ENCODE measurements at places on chromosomes 6 and 20.

DNA sequence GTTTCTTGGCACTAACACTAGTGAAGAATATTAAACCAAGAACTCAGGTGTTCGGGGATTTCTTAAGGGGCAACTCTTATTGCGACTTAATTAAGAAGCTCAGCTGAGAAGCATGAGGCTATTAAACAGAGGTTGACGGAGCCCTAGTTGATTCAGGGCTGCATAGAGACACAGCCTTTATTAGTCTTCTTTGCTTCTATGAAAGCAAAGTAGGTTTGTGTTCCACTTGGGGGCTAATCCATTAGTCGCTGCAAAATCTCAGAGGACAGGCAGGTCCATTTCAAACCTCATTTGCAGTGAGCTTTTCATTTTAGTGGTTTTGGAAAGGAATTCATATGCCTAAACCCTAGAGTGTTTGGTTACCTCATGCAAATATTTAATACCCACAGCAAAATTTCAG lies 506.6 kb upstream of the SULF2 start:
- no peak for DNase-seq
- H3K4me3 ChIP-seq: no peak overlapping the region
- H3K36me3 ChIP-seq: no peaks in the 10 kb centered on the region
- no peaks in the 10 kb centered on the region for H3K27me3 ChIP-seq
- peaks cover 21% of the 10 kb centered on the region for H3K4me1 ChIP-seq

GRCh38 chr6:3636060-3636459 lies 115.5 kb downstream of the PXDC1 start:
- no peaks in the 10 kb centered on the region for H3K4me1 ChIP-seq
- H3K27ac ChIP-seq: no peak overlapping the region
- H3K4me3 ChIP-seq: no peak overlapping the region
- no peaks in the 10 kb centered on the region for H3K36me3 ChIP-seq
- H3K27me3 ChIP-seq: no peaks in the 10 kb centered on the region

DNA sequence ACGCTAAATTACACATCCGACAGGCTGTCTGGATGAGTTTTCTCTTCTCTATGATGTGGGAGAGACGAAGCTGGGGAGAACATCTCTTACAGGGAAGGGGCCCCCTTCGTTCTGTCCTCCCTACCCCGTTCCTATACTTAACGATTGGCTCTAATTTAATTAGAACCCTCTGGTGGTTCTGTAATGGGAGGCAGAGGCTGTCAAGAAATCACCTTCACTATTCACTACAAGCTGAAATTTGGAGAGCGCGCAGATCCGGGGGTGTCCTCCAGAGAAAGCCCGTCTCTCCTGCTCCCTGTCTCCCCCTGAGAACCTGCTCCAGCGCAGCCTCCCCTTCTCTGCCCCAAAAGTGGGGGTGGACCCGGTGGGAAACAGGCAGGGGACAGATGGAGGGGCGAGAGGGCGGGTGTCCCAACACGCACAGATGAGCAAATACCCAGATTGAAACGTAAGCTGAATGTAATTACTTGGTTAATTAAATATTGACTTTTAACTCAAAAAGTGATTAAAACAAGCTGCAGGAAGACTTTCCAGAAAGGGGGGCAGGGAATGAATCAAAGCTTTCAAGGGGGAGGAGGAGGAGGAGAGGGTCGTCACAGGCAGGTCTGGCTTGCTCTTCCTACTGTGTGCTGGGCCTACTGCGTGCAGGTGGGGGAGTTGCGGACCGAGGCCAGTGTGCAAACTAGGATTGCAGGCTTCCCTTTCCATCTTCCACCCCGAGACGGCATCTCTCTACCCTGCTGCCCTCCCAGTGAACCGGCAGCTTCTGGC lies 1.3 kb downstream of the SULF2 start:
- no peak overlapping the region for H3K27ac ChIP-seq
- H3K4me3 ChIP-seq: peak overlapping the region; percentile 63
- no peaks in the 10 kb centered on the region for H3K36me3 ChIP-seq
- no peaks in the 10 kb centered on the region for H3K27me3 ChIP-seq

GRCh38 chr20:48724382-48724781 lies 103.4 kb downstream of the PREX1 start:
- no peak overlapping the region for H3K27ac ChIP-seq
- H3K4me3 ChIP-seq: no peak overlapping the region

DNA sequence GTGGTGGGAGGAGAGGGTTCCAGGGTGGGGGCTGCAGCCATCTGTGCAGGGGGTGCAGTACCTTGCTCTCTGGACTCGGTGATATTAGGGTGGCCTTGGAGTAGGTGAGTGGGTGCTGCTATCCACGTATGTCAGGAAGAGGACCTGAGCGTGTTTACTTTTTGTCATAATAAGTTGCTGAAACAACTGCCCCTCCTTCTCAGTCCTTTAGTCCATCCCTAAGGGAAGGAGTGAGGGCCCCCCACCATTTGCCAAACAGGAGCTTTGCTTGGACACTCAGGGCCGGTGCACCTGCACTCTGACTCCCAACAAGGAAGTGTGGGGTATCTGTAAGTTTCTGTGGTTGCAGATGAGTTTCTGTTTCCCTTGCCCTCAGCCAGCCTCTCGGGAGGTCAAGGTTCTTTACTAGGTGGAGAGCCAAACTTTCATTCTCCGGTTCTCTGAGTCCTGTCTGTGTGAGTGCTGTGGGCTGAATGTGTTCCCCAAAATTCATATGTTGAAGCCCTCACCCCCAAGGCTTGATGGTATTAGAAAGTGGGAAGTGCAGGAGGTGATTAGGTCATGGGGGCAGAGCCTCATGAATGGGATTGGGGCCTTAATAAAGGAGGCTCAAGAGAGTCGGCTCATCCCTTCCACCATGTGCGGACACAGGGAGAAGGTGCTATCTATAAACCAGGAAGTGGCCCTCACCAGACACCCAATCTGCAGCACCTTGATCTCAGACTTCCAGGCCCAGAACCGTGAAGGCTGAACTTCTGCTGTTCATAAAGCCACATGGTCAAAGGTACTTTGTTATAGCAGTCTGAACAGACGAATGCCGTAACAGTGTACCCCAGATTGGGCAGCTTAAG lies 19.6 kb upstream of the CCR6 start:
- peak; percentile 75 for DNase-seq
- H3K4me3 ChIP-seq: no peak overlapping the region
- H3K4me1 ChIP-seq: peaks cover 10% of the 10 kb centered on the region
- H3K36me3 ChIP-seq: no peaks in the 10 kb centered on the region
- no peaks in the 10 kb centered on the region for H3K27me3 ChIP-seq

DNA sequence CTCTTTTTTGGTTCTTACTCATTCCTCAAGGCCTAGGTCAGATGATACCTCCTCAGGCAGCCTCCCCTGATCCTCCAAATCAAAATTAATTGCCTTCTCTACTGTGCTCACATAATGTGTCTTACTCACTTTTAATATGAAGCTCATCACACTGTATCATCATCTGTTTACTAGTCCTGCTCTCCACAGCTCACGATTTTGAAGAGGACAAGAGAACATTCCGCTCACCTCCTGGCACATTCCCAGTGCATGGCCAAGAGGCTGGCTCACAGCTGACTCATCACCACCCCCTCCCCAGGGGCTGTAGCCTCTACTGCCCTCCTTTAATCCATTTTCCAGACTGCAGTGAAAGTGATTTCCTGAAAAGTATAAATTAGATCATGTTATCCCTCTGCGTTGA lies 133.1 kb downstream of the ALDH8A1 start:
- peaks cover 19% of the 10 kb centered on the region for H3K4me1 ChIP-seq
- no peaks in the 10 kb centered on the region for H3K27me3 ChIP-seq
- no peak overlapping the region for H3K4me3 ChIP-seq

GRCh38 chr20:3316136-3316535 lies 77.1 kb upstream of the SLC4A11 start:
- no peak overlapping the region for H3K27ac ChIP-seq
- no peaks in the 10 kb centered on the region for H3K4me1 ChIP-seq
- no peaks in the 10 kb centered on the region for H3K27me3 ChIP-seq
- peak; percentile 15 for DNase-seq
- no peak overlapping the region for H3K4me3 ChIP-seq
